ENCODE measurements at places on chromosomes 12 and 14.
A peak's percentile ranks its signal among the peaks of the same experiment; 100 is the strongest.

DNA sequence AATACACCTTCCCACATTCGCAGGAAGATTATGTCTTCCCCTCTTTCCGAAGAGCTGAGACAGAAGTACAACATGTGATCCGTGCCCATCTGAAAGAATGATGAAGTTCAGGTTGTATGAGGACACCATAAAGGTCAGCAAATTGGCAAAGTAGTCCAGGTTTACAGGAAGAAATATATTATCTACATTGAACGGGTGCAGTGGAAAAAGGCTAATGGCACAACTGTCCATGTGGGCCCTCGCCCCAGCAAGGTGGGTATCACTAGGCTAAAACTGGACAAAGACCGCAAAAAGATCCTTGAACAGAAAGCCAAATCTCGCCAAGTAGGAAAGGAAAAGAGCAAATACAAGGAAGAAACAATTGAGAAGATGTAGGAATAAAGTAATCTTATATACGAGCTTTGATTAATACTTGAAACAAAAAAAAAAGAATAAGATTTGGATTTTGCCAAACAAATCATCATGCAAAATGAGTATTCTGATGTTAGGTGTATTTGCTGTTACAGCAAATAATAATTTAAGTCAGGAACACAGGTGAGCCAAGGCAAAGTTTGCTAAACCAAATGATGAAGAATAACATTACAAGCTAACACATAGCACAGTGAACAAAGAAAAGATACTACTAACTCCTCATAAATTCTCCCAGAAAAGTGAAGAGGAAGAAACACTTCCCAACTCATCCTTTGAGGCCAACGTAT lies 30.6 kb downstream of the FAM186A start:
- no peak for DNase-seq

DNA sequence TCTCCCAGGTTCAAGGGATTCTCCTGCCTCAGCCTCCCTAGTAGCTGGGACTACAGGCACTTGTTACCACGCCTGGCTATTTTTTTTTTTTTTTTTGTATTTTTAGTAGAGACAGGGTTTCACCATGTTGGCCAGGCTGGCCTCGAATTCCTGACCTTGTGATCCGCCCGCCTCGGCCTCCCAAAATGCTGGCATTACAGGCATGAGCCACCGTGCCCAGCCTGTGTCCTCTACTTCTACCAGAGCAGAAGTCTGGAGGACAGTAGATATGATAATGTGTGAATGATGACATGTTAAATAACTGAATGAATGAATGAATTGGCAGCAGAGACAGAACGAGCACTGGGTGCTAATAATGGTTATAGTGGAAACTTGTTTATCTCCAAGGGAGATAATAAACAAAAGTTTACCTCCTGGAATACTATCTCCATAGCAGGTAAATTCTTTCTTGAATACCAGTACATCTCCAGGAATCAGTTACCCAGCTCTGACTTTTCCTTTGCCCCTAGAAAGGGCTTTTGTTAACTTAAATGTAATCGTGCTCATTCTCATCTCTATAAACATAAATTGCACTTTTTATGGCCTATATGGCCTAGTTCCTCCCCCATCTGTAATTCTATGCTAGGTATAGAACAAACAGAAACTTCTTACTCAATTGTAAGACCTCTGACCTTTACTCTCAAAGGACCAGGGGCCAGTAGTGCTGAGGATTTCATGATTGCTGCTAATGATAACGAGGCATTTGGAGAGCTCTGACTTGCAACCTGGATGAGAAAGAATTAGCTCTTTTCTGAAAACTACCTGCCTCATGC lies 7.2 kb upstream of the LGALS3 start:
- DNase-seq, result no peak

GRCh38 chr12:123843912-123844748 lies 82.0 kb downstream of the DNAH10 start:
- DNase-seq, result no peak

GRCh38 chr14:23577004-23577681 lies 1.4 kb downstream of the JPH4 start:
- no peak for DNase-seq

DNA sequence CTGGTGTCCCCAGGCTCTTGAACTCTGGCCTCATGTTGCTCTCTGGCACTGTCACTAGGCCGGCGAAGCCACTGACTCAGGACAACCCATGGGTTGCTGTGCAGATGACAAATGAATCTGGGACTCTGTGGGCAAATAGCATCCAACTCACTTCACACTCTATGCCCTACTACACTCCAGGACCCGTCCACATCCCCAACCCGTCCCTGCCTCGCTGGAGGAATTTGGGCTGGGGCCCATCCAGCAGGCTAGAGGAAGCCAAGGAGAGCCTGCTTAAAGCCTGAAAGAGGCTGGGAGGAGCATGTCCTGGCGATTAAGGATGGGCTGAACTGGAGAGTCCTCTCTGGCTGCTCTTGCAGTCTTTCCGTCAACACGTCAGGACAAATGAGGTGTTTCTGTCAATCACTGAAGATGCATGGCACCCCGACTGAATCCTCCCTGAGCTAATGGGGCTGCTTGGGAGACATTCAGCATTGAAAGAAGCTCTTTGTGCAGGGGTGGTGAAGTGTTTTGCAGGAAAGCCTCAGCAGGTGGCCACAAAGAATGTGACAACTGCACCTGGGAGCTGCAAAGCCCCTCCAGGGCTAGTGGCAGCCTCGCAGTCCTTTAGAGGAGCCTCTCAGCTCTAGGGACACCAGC lies 71.7 kb downstream of the ANO2 start:
- DNase-seq, result peak; percentile 91

GRCh38 chr12:2697057-2697800 lies 97.5 kb upstream of the FKBP4 start:
- peak; percentile 46 for DNase-seq

DNA sequence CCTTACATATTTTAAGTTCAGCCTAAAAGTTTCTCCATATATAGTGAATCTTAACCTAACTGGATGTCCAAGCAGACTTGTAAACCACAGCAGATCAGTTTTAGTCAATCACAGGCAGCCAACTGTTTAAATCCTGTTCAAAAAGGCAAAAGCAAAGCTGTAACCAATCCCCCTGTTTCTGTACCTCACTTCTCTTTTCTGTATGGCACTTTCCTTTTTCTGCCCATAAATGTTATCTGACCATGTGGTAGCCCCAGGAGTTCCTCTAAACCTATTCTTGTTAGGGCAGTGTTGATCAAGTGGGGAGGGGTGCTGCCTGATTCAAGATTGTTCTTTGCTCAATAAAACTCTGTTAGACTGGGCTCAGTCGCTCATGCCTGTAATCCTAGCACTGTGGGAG lies 8.5 kb upstream of the DACT1 start:
- no peak for DNase-seq

DNA sequence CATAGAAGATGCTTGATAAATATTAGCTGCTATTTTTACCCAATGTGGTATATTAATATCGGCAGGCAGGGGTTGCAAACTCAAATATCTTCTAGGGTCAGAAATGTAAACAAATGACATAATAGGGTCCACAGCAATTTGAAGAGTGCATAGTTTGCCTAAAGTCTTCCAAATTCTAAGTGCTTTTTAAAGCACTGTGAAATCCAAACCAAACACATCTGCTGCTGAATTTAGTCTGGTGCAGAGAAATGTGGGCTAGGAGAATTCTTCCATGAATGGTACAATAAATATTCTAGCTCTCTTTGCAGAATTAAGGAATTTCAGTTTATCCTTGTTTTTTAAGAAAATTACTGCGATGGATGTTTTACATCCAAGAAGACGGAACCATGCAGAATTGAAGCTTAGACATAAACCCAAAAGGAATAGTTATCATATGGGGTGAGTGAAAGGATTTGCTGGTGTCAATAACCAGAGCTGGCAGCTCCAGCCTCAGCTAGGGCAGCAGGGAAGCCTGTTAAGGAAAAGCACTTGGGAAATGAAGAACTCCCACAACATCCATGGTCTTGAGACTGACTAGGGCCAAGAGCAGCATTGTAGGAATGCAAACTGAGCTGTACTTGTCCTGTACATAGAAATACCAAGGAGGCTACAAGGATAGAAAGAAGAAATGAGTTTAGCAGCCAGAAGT lies 65.5 kb downstream of the PTPRR start:
- no peak for DNase-seq

DNA sequence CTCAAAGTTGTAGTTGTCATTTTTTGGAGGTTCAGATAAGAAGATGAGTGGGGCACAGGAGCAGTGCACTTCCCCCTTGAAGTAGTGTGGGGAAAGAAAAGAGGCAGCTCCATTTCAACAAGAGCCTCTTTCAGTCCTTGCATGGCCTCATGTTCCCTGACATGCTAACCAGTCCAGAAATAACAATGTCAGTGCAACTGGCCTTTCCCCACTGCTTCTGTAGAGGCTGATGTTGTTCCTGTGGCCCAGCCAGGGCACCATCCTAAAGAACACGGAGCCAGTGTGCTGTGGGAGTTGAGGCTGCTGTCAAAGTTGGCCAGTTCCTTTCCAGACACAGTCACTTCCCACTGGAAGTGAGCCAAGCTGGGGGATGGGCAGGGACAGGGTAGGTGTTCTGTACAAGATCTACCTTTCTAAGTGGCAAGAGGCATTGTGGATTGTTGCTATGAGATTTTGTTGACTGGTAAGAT lies 77.7 kb upstream of the SLC38A2 start:
- no peak for DNase-seq

DNA sequence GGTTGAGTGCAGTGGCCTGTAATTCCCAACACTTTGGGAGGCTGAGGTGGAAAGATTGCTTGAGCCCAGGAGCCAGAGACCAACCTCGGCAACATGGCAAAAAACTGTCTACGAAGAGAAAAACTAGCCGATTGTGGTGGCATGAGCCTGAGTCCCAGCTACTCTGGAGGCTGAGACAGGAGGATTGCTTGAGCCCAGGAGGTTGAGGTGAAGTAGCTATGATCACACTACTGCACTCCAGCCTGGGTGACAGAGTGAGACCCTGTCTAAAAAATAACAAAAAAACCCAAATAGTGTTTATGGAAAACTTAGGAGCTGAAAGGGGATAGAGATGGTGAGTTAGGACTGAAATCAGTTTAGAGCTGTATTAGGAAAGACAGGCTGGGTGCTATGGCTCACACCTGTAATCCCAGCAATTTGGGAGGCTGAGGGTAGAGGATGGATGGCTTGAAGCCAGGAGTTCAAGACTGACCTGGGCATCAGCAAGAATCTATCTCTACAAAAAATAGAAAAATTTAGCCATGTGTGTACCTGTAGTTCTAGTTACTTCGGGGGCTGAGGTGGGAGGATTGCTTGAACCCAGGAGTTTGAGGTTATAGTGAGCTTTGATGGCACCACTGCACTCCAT lies 9.7 kb downstream of the PNN start:
- no peak for DNase-seq

Data from vagina (tissue), 2 donors.